NCI-H1694 treated with DMSO at 0.1 percent for 48 hours (cell line): ENCODE measurements at places on chromosomes 12 and 14.
A peak's percentile ranks its signal among the peaks of the same experiment; 100 is the strongest.

DNA sequence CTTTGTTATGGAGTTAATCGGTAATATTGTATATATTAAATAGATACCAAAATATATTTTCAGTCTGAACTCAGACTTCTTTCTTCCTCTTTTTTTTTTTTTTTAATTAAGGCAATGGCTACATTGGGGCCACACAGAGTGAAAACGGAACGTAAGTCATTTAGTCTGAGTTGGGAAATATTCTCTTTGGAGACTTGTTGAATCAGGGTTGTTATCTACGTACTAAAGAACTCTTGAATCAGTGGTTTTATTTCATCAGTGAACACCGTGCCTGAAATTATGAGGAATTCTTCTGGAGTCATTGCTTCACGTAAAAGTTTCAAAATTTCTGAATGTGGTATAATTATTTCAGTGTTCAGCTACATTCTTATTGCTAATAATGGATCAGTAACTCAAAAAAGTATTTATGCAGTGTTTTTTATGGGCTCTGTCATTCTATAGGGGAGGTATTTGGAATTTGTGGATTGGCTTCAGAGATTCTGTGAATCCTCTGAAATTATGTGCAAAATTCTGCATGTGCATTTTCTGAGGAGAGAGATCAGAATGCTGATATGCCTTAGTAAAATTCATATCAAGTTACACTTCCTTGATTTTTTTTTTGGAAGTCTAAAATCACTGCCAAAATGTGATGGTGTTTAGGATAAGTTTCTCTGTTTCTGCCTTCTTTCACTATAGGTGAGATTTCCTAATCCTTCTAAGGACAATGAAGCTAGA is 39.6 kb downstream of the BRMS1L start:
- DNase-seq: no peak

DNA sequence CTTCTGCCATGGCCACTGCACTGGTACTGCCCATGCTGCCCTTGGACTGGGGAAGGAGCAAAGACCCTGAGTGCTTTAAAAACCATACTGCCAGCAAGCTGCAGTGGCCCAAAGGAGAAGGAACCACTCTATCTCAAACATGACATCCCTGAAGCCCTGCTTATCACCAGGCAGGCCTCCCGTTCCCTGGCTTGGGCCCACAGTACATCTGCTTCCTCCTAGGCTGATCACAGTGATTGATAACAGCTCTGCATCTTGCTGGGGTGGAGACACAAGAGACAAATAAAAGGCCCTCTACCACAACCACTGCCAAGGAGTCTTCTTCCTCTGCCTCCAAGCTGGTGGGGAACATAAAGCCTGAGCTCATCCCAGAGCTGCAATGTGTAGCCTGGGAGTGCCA is 567.5 kb downstream of the TRHDE start:
- no peak for DNase-seq

GRCh38 chr12:101038289-101038871 is 171.7 kb downstream of the SLC5A8 start:
- DNase-seq: no peak

DNA sequence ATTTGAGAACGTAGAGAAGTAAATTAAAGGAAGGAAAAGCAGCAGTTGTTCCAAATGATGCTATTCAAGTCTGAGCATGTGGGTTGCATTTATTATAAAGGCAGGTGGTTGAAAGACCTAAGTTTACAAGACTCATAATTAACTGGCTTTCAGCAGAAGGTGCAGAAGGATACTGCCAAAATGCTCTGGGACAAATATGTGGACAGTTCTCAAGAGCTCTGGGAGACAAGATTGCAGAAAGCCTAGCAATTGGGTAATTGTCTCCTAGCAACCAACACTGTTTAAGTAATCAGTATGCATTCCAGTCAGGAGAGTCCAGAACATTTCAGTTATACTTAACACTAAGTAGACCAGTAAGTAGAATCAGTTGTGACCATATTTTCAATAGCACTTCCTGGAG is 131.5 kb downstream of the GPR135 start:
- DNase-seq: peak; percentile 32

DNA sequence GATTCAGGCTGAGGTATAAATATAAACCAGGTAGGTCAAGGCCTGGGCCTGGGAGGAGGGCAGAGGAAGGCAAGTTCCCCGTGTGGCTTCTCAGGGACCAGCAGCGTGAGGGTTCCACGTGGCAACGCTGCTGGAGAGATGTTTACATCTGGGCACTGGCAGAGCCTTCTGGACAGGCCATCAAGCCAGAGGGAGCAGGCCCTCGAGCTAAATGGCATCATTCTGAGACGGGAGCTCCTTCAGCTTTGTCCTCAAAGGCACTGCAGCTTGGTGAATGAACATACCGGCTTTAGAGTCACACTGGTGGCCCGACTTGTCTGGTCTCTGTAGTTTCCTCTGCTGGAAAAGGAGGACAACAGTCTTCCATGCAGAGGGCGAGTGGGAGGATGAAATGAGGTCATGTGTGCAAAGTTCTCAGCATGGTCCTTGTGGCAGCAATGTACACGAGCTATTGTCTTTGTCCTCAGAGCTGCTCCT is 231.3 kb downstream of the ZFP36L1 start:
- DNase-seq: no peak

DNA sequence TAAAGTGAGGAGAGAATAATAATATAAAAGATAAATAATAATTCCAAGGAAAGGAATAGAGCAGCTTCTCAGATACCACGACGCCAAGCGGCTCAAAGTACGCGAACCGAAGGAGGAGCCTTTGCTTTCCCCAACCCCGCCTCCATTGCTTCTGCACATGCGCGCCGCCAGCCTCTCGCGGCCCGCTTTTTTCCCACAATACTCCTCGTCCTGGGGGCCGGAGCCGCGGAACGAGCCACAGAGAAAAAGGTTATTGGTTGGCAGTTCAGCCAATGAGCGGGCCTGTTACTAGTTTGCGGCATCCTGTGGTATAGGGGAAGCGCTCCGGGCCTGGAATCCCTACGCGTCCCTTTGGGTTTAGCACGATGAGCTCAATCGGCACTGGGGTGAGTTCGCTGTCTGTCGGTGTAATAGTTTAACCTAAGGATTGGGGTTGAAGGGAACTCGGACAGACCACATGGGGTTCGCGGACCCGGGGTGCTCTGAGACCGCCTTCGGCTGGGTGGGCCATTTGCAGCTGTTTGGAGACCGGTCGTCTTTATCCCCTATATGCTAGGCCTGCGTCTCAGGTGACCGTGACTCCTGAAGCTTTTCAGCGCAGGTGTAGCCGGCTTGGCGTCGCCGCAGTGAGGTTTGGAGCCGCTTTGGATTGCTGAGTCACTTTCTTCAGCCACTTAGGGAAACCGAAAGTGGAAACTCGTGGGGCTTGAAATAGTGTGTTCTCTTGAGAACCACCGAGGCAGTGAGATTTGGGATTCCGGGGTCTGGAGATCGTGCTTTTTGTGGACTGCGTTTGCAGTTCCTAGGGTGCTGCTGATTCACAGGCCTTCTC is at the start of gene PSMA3:
Gene PSMA3, plus strand, starts transcription at position 288 of the 832 bp plus-strand sequence. Its CDS starts 78 bp downstream, at position 366.
- DNase-seq: peak; percentile 96

- DNase-seq: no peak
Observed at GRCh38 chr12:19694627-19695026, 255.3 kb downstream of the AEBP2 start.
